Spinal cord (tissue), 10 donors: ENCODE measurements at places on chromosomes 3 and 15. TPM values are rescaled to one million over a fixed set of nuclear protein-coding genes. Genes with fewer than 3 reads are reported as not detected.

Gene NFKBIZ
- polyA plus RNA-seq, result 4.1 TPM

Gene HRG
- 0.17 TPM for polyA plus RNA-seq

Gene ALPK3
- 6.6 TPM for polyA plus RNA-seq

Gene REC114
- polyA plus RNA-seq, result not detected

Gene CCDC9B
- polyA plus RNA-seq, result 7.5 TPM

Gene HESX1
- polyA plus RNA-seq, result 2.0 TPM

Gene MYL3
- 2.5 TPM for polyA plus RNA-seq

Gene SLC22A13
- 0.10 TPM for polyA plus RNA-seq

Gene MITF
- polyA plus RNA-seq, result 4.5 TPM

Gene GPR87
- polyA plus RNA-seq, result not detected

Gene FAM227B
- 6.2 TPM for polyA plus RNA-seq

Gene PLA2G4E
- not detected for polyA plus RNA-seq

Gene MUSTN1
- 14.2 TPM for polyA plus RNA-seq

Gene BDH1
- 46.5 TPM for polyA plus RNA-seq

Gene SPTBN5
- 4.2 TPM for polyA plus RNA-seq

Gene DAZL
- 0.08 TPM for polyA plus RNA-seq
